Esophagus mucosa (tissue), 1 donor: ENCODE measurements at places on chromosomes 2 and 18. TPM values are rescaled to one million over a fixed set of nuclear protein-coding genes. Genes with fewer than 3 reads are reported as not detected.
A peak's percentile ranks its signal among the peaks of the same experiment; 100 is the strongest.

SAG gene
- total RNA-seq, result not detected

KCNJ13 gene
- not detected for total RNA-seq

SCN9A gene
- 0.28 TPM for total RNA-seq

DNA sequence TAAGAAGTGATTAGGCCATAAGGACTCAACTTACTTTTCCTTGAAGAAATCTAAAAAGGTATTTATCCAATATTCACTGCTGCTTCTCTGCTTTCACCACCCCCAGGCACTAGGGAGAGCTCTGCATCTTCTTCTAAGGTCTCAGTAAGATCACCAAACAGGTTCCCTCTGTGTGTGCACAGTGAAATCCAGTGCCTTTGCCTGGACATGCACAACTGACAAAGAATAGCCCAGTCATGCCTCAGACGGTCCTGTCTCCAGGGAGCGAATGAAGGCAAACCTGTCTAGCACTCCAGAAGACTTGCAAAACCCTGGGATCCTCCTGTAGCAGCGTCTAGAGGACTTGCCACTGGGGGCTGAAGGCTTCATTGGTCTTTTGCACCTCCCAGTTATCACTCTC, 344.5 kb upstream of the LRATD1 start:
- peak; percentile 100 for ATAC-seq

GRCh38 chr2:71102981-71103681, 26.9 kb downstream of the MCEE start:
- peak; percentile 74 for ATAC-seq

DNA sequence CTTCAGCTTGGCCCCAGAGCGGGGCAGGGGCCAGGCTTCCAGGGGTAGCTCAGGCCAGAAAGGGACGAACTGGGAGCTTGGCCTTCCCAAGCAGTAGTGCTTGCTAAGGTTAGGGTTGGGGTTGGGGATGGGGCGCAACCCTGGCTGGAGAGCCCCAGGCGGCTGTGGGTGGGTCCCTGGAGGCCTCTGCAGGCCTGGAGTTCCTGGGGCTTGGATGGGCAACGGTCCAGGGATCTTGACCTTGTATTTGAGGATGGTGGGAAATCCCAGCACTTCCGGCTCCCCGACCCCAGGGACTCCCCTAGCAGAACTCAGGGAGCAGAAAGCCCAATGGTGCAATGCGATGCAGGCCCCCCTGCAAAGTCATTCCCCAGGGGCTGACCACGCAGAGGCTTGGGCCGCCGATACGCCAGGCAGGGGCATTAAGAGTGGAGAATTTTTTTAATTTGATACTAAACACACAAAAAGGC, 12.6 kb upstream of the MLPH start:
- no peak for ATAC-seq

DNA sequence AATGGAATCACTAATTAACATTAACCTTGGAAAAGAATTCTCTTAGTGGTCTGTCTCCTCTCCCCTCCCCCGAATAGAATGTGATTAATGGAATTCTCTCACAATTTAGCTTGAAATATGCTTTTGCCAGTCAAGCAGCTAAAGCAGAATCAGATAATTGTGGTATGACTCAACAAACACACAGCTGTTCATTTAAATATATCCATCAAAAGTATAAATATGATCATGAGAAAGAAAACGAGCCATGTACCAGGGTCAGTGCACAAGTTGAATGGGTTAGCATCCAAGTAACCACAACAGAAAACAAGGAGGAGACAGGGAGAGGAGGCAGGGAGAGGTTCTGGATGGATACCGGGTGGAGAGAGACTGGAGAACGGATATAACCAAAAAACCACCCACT, 66.9 kb downstream of the ACVR1 start:
- no peak for ATAC-seq

- no peak for ATAC-seq
Observed at GRCh38 chr2:37782721-37783371, 111.4 kb upstream of the CDC42EP3 start.

DNA sequence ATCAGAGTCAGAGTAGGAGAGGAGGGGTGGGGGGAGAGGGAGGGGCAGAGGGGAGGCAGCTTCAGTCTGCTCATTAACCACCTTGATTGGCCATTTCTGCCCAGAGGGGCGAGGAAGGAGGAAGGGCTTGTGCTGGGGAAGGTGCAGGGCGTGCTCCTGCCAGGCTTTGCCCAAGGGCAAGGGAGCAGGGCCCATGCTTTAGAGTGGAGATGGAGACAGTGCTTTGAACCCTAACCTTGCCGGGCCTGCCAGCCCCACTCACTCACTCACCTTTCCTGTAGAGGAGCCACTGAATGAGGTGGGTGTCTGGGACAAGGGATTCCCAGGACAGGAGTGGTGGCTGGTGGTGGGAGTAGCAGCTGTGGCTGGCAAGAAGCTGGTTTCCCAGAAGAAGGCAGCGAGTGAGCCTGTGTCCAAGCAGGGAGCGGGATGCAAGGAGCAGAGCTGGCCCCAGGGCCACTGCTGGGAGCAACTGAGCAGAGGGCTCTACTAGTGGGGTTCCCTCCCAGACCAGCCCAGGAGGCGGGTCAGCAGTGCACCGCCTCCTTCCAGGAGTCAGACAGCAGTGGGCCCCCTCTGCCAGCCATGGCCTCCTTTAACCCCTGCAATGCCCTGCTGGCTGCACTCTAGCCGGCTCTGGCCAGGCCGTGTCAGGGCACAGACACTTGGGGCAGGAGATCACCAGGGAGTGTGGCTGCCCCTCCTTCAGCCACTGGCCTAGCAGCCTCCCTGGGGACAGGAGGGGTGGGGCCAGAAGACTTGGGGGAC, 3.6 kb upstream of the RUFY4 start:
- no peak for ATAC-seq

- ATAC-seq, result no peak
Observed at GRCh38 chr2:119862127-119862889, 102.6 kb downstream of the PTPN4 start.

GRCh38 chr2:238657132-238658053, 190.5 kb upstream of the TWIST2 start:
- ATAC-seq, result no peak

DNA sequence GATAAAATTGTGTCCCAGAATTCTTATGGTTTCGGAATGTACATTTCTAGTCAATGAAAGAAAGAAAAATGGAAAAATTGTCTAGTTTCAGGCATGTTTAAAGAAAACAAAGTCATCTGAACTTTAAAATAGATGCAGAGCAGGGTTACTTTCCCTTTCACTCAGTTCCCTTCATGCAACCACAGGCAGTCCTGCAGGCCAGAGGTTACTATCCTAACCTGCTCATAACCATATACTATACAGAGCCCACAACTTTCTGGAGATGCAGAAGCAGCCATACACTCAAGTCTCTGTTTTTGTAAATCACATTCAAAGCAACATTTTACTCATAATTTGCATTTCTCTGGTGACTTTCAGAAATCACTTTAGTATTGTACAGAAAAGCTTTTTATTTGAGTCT, 690.3 kb downstream of the MBD2 start:
- no peak for ATAC-seq
